ENCODE measurements at places on chromosomes 16 and 17. TPM values are rescaled to one million over a fixed set of nuclear protein-coding genes. Genes with fewer than 3 reads are reported as not detected.

DNA sequence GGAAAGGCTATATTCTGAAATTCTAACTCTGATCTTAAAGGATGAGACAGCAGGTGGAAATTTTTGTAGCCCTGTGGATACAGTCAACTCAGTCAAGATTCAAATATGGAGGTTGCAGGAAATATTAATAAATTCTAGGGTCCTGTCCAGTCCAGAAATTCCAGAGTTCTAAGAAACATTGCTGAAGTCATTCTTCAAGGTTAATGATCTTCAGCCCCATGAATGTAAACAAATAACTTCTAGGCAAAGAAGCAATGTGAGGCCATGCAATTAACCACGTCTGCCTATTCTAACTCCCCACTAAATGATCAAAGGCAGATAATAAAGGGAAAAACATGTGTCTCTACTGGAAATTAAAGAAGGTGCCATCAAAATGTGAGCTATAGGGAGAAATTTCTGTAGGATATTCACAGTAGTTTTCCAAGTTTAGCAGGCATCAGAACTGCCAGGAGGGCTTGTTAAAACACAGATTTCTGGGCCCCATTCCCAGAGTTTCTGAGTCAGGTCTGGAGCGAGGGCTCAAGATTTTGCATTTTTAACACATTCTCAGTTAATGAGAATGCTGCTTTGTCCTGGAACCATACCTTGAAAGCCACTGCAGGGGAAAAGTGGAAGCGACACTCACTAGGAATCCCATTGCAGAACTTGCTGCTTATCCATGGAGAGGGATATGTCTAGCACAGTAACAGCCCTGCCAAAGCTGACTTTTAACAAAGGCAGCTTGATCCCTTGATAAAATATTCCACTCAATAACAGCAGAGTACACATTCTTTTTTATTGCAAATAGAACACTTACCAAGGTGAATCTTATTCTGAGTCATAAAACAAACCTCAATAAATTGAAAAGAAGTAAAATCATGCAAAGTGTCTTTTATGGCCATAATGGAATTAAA lies 61.8 kb downstream of the DNAH3 start:
- no peak overlapping the region for H3K4me3 ChIP-seq
- no peak for DNase-seq
- H3K27ac ChIP-seq = no peak overlapping the region
- H3K36me3 ChIP-seq = no peaks in the 10 kb centered on the region
- no peaks in the 10 kb centered on the region for H3K27me3 ChIP-seq

DNA sequence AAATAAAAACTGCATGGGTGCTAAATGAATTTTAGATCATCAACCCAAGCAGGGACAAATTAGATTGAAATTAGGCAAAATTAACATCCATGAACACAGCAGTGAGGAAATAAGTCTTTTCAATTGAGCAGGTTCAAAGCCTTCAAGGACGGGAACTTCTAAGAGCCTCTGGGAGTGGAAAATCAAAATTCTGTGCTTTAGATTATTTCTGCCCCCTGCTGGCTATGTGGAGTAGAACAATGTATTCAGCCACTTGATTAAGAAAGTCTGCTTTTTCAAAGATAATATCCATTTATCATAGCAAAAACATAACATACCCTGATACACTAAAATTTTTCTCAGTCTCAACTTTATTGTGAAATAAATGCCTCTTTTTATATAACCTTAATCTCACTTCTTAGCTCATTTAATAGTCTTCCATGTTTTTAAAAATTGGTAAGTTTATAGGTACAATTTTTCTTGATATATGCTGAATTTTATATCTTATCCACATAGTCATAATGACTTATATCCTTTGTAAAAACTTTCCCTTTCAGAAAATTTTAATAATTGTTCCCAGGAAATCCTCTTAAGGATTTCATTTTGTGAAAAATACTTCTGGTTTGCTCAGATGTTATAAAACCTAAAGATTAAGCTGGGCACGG lies 28.1 kb upstream of the NOL11 start:
- peak; percentile 63 for DNase-seq
- H3K36me3 ChIP-seq = peaks cover 18% of the 10 kb centered on the region
- no peak overlapping the region for H3K4me3 ChIP-seq
- peaks cover 4% of the 10 kb centered on the region for H3K4me1 ChIP-seq
- no peak overlapping the region for H3K27ac ChIP-seq

GRCh38 chr17:34758718-34759117 lies 179.3 kb downstream of the TMEM132E start:
- H3K4me3 ChIP-seq = no peak overlapping the region
- H3K27ac ChIP-seq = no peak overlapping the region
- no peaks in the 10 kb centered on the region for H3K27me3 ChIP-seq
- no peak for DNase-seq
- no peaks in the 10 kb centered on the region for H3K4me1 ChIP-seq

RAB11FIP4 gene
- 15.1 TPM for total RNA-seq

PCGF2 gene
- 0.89 TPM for total RNA-seq

TEX14 gene
- total RNA-seq = 0.20 TPM

NACA2 gene
- total RNA-seq = not detected

DNA sequence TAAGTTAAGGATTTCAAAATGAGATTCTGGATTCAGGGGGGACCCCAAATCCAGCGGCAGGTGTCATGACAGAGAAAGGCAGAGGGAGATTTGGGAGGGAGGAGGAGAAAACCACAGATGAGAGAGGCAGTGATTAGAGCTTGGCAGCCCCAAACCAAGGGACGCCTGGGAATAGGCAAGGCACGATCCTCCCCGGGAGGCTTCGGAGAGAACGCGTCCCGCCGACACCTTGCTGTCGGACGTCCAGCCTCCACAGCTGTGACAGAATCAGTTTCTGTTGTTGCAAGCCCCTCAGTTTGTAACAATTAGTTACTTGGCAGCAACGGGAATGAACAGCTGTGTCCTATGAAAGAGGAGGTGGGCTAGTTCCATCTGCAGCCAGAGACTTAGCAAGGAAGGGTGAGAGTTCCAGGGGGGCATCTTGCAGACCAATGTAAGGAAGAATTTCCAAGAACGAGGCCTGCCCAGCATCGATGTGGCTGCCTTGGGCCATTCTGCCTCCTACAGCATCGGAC lies 110.7 kb upstream of the SDK2 start:
- no peak overlapping the region for H3K27ac ChIP-seq
- no peaks in the 10 kb centered on the region for H3K36me3 ChIP-seq
- H3K4me1 ChIP-seq = no peaks in the 10 kb centered on the region
- no peak overlapping the region for H3K4me3 ChIP-seq

DNA sequence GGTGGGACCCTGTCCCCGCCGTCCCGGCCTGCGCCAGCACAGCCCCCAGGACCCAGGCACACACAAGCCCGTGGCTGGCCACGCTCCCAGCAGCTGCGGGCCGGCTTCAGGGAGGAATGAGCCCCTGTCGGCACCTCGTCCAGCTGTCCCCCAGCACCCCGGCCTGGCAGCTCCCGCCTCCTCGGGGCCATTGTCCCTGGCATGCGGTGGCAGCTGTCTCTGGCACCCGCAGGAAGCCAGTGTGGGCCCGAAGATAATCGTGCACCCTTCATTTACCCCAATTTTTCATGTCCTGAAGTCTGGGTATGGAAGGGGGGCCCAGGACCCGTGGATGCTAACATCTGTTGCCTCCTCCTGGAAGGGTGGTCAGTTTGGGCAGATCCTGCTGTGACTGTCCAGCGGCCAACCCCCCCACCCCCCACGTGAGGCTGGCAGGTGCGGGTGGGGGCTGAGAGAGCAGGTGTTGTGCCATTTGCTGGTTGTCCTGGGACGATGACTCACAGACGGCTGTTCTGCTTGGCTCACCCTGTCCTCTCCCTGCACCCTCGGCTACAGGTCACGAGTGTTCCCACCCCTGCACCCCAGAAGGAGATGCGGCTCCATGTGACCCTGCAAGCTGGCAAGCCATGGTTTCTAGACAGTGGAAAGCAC lies 4.0 kb upstream of the LMF1 start:
- H3K27me3 ChIP-seq = peaks cover 2% of the 10 kb centered on the region
- no peak overlapping the region for H3K27ac ChIP-seq
- peaks cover 19% of the 10 kb centered on the region for H3K4me1 ChIP-seq
- no peaks in the 10 kb centered on the region for H3K36me3 ChIP-seq
- no peak overlapping the region for H3K4me3 ChIP-seq

DNA sequence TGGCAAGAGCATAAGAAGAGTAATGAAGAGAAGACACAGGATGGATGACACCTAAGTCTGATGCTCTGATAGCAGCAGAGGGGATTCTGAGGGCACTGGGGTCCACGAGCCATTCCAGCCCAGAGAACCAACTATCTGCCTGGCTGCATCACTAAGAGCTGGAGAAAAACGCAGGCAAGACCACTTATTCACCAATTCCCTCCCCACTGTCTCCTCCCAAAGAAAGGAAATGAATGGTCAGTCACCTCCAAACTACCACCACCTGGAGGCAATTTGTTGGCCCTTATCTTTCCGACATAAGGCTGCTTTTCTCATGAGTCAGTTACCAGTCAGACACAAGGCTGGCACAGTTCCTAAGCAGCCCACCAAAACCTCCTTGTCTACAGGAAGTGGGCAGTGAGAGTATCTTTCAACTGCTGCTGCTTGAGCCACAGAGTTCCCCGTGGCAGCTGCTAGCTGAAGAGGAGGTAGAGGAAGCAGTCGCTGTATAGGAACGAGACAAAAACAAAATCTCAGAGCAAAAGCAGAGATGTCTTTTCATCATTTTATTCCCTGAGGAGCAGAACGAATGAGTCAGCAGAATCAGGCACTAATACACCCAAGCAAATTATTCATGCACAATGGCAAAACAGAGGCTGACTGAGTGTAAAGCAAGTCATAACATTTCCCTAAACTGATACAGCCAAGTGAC lies 111.1 kb downstream of the SMG6 start:
- no peak overlapping the region for H3K27ac ChIP-seq
- H3K27me3 ChIP-seq = no peaks in the 10 kb centered on the region
- no peak overlapping the region for H3K4me3 ChIP-seq
- peak; percentile 76 for DNase-seq

- H3K27me3 ChIP-seq = peaks cover 64% of the 10 kb centered on the region
- no peak overlapping the region for H3K27ac ChIP-seq
- H3K4me3 ChIP-seq = peak overlapping the region; percentile 62
- H3K4me1 ChIP-seq = peaks cover 48% of the 10 kb centered on the region
- no peaks in the 10 kb centered on the region for H3K36me3 ChIP-seq
- DNase-seq = no peak
These were observed 1.6 kb upstream of the HOXB7 start for GRCh38 chr17:48612456-48612853.

DNA sequence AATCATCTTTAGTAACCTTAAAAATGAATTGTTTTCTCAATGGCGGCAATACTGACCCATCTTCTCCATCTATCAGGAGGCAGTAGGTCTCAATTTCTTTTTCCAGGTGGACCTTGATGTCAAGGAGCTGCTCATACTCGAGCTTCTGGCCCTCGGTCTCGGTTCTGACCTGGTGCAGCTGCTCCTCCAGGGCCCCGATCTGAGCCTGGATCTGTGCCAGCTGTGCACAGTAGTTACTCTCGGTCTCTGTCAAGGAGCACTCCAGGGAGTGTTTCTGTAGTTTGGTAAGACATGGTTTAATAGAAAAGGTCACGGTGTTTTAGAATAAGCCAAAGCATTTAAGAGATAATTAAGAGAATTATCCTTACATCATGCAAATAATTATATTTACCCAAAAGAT lies 4.9 kb downstream of the KRT27 start:
- H3K36me3 ChIP-seq = no peaks in the 10 kb centered on the region
- no peak overlapping the region for H3K27ac ChIP-seq
- no peak for DNase-seq
- H3K4me3 ChIP-seq = no peak overlapping the region
- H3K27me3 ChIP-seq = peaks cover 26% of the 10 kb centered on the region

- no peak overlapping the region for H3K4me3 ChIP-seq
- peaks cover 7% of the 10 kb centered on the region for H3K27me3 ChIP-seq
- no peak overlapping the region for H3K27ac ChIP-seq
- DNase-seq = no peak
- no peaks in the 10 kb centered on the region for H3K4me1 ChIP-seq
These were observed 74.0 kb upstream of the CREBBP start for GRCh38 chr16:3954411-3954921.

- H3K36me3 ChIP-seq = no peaks in the 10 kb centered on the region
- no peaks in the 10 kb centered on the region for H3K27me3 ChIP-seq
- DNase-seq = no peak
- no peak overlapping the region for H3K4me3 ChIP-seq
These were observed 15.5 kb downstream of the CX3CL1 start for GRCh38 chr16:57387598-57388354.

DNA sequence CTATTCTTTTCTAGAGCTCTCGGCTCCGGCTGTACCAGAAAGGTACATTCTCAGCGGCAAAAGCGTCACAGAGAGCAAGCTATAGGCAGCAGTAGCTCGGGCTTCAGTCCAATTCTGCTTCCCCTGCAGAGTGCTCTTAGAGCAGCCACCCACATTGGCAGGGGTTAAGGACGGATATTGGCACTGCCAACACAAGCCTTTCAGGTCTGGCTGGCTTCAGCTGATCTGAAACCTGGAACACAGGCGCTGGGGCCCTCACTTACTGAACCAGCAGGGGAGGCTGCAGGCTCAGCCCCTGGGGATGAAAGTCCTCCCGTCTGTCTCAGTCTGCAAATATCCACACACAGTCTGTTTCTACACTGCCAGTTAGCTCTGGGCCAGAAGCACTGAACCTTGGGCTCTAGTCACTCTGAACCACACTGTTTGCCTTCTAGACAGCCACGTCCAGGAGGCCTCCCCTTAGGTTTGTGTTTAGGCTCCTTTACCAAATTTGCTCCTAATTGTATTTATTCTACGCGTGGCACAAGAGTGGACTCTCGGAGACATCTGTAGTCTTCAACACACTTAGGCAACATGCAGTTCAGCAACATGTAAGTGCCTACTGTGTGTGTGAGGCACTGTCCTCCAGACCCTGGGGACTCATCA lies 40.1 kb downstream of the HIC1 start:
- no peaks in the 10 kb centered on the region for H3K27me3 ChIP-seq
- no peaks in the 10 kb centered on the region for H3K36me3 ChIP-seq
- H3K27ac ChIP-seq = no peak overlapping the region

DNA sequence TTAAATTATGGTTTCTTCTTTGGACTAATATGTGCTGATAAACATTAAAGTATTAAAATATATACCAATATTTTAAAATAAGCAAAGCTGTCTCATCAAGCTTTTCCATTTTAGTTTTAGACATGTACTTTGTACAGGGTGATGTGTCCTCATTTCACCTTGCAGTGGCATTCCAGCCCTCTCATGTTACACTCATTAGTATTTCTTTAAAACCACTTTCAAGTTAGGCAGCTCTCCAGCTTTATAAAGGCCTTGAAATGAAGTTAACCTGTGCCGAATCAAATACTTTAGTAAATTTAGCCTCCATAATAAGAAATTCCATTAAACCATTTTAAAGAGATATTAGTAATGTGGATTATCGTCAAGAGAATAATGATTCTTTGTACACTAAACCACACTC lies 107.6 kb upstream of the HLF start:
- no peak for DNase-seq
- H3K27me3 ChIP-seq = no peaks in the 10 kb centered on the region
- no peak overlapping the region for H3K27ac ChIP-seq
- no peaks in the 10 kb centered on the region for H3K36me3 ChIP-seq

KRT13 gene
- total RNA-seq = not detected

ANKRD40CL gene
- not detected for total RNA-seq
